ENCODE measurements at places on chromosomes 5 and 9.

DNA sequence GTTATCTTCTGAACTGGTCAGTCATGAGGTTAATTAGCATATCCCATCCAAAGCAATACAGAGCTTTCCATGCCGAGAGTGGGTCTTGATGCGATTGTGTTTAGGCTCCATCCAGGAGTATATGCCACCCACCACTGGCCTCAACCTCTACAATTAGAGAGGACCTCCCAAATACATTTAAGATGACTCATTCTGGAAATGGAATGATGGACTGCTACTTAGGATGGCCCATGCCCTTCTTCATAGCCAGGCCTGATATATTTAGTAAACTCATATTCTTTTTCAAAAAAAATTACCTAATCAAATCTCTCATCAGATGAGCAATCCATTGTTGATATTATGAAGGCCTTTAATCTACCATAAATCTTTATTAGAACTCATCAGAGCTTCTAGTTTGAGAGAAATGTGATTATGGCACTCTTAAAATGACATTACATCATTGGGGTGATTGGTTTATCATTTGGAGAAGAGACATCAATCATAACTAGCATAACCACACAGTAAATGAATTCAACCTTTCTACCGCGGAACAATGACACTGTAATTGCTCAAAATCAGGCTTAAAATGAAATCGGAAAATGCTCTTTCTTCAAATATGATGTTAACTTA is 414.2 kb upstream of the WWC1 start:
- DNase-seq = no peak

- no peak for DNase-seq
Measured at GRCh38 chr5:65243161-65243560, 238.6 kb downstream of the ADAMTS6 start.

- DNase-seq = no peak
Measured at GRCh38 chr9:110876929-110877328, 161.3 kb downstream of the LPAR1 start.

DNA sequence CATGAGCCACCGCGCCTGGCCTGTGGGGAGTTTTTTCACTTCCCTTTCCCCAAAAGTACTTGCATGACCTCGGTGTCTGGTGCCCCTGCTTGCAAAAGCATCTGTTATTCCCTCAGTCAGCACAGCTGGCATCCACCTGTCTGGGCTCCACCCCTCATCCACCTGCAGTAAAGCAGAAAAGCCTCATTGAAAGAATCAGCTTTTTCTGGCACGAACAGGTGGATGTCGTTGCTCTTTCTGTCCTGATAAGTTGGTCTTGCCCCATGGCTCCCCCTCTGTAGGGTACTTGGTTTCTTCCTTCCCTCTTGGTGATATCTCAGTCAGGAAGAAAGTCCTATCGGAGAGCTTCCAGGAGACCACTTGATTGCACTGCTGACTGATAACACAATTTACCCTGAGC is 37.4 kb downstream of the WWC1 start:
- DNase-seq = no peak

DNA sequence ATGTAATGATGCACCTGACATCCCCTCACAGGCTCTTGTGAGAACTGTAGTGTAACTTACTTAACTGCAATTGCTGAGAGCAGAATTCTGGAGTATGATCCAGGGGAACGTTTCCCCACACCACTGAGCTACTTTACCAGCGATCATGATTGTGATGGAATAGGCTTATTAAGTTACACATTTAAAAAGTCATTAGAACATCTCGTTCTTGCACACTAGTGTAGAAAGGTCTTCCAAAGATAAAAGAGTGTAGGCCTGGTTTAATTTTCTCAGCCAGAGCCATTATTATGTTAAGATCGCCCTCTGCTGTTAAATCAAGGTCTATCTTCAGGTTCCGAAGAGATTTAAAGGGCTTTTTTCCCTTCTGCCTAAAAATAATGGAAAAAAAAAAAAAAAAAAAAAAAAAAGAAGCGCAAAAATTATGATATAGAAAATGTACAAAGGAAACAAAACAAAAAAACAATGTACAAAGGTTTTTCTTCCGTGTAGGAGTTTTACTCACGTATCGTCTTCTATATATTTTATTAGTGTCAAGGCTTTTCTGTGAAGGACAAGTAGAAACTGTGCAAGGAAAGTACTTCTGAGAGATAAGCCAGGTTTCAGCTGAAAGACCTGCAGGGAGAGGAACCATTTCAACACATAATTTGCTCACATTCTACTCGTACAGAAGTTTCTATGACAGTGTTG is 18.6 kb upstream of the MOB3B start:
- DNase-seq = no peak

DNA sequence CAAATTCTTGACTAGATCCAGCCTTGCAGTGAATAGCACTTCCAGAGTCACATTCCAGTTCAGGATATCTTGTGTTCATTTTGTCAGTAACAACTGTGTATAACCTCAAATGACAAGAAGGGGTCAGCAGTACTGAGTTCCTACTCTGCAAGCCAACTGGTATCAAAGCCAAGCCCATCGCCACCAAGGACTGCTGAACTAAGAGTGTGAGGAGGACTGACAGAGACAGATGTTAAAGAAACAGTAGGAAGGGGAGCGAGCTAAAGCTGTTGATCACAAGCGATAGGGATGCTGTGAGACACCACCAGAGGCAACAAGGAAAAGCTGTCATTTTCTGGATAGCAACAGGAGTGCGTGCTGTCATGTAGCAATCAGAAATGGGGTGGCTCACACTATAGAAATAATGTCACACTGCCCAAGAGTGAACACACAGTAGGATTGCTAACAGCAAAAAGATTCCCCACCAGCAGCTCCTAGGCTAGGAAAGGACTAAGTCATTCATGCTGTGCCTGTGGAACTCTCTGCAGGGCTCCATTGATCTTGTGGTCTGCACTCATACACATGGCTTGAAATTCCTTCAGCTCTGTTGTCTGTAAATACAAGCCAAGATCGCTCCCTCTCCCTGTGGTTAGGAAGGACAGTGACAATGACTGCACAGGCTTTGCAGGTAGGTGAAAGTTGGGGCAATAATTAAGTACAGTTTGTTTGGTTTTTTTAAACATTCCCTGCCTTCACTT is 658.6 kb downstream of the NR2F1-AS1 start:
- no peak for DNase-seq

- no peak for DNase-seq
Measured at GRCh38 chr5:5198135-5198534, 58.0 kb downstream of the ADAMTS16 start.

Measured in GM13976 (cell line).